CD4-positive, alpha-beta T cell treated with Interleukin-6 at 100 ng/mL for 8 hours (primary cell): ENCODE measurements at places on chromosomes 4 and X.

GRCh38 chr4:117893207-117893606 is 141.1 kb upstream of the NDST3 start:
- DNase-seq, result no peak

GRCh38 chr4:67933755-67934154 is 29.5 kb downstream of the TMPRSS11A start:
- DNase-seq, result no peak

- no peak for DNase-seq
Observed at GRCh38 chr4:136653640-136654406, 878.5 kb downstream of the PCDH18 start.

DNA sequence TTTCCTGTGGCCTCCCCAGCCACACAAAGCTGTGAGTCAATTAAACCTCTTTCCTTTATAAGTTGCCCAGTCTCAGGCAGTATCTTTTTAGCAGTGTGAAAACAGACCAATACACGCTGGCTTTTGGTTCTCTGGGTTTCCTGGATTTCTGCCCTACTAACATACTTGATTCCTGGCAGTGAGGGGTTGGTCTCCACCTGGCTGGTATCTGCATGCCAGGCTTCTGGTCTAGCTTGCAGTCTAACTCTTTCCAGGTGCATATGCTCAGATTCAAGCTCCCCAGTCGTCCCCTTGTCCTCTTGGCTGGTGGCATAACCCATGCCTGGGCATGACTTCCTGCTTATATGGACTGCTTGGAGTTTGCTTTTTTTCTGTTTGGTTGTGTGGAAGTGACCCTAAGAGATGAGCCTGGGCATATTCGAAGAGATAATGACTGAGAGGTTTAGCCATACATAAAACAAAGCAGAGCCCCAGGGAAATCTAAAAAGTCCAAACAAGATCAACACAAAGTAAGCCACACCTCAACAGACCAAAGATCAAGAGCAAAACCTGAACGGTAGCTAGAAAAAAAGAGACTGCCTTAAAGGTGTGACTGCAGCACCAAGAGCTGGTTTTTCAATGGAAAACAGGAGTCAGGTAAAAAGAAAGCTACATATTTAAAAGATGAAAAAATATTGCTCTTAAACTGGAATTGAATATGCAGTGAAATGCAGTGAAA is 102.1 kb upstream of the STS start:
- no peak for DNase-seq

GRCh38 chr4:53601251-53601764 is 10.0 kb upstream of the LNX1 start:
- DNase-seq, result no peak
